CD8-positive, alpha-beta T cell (primary cell): ENCODE measurements at places on chromosomes 12 and 14.
A peak's percentile ranks its signal among the peaks of the same experiment; 100 is the strongest.

DNA sequence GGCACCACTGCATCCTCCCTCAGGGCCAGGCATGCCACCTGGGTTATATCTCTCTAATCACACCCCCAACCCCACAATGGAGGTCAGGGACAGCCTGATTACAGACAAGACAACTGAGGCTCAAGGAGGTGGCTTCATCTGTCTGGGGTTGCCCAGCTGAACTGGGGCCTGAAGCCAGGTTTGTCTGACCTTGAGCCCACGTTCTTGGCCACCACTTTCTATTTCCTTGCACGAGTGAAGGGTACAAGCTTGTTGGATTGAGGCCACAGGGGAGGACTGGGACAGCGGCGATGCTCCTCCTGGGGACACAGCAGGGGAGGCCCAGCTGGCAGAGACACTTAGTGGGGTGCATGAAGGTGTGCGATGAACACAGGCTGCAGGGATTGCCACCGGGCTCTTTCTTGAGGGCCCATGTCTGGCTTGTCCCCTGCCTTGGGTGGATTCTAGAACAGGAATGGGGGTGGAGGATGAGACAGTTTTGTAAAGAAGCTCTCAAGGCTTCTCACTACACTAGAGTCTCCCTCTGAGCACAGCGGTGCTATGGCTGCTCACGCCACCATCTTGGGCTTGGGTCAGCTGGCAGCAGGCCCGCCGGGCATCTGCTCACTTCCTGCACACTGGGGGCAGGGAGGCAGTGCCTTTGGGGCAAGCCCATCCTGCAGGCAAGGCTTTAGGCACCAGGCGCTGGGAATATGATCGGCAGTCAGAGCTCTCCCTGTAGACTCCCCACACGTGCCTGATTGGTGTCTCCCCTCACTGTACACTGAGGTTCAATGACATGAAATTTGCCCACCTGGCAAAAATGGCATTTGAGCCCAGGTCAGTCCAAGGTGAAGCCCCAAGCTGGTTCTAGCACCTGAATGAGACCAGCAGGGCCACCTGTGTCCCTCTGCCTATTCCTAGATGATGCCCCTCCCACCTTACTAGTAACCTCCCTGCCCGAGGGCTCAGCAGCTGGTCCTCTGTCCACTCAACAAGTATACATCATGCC is 16.0 kb downstream of the RITA1 start:
- DNase-seq: no peak

GRCh38 chr12:57744194-57744776 is 554 bp upstream of the TSPAN31 start:
- DNase-seq: peak; percentile 55

GRCh38 chr14:73924337-73924736 is 25.6 kb downstream of the FAM161B start:
- DNase-seq: no peak

GRCh38 chr12:77131977-77132490 is 66.7 kb upstream of the E2F7 start:
- no peak for DNase-seq

GRCh38 chr12:8829621-8830020 is 7.2 kb downstream of the A2ML1 start:
- no peak for DNase-seq

DNA sequence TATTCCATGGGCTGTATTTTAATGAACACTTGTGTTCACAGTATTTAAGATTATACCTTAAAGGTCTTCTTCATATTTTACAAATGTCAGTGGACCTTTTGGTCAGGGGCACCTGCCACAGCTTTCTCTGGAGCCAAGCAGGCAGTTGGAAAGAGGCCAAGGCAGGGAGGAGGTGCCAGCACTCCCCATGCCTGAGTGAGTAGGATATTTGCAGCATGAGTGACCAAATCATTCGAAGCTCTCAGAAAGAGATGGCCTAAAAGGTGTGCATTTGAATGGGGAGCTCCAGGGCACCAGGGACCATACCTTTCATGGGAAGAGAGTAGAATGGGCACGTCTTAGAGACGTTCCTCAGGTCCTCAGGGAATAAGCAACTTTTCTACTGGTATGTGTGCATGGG is 121.6 kb downstream of the GPR135 start:
- DNase-seq: no peak

GRCh38 chr14:68447581-68448251 is 345.2 kb downstream of the ZFP36L1 start:
- no peak for DNase-seq

- no peak for DNase-seq
Observed at GRCh38 chr12:14896521-14897169, 11.0 kb upstream of the MGP start.
